Stimulated activated CD4-positive, alpha-beta T cell treated with anti-CD3 and anti-CD28 coated beads, Interleukin-15, amount 100 ng/mL, for 24 hours (primary cell): ENCODE measurements at places on chromosomes 16 and 17.

DNA sequence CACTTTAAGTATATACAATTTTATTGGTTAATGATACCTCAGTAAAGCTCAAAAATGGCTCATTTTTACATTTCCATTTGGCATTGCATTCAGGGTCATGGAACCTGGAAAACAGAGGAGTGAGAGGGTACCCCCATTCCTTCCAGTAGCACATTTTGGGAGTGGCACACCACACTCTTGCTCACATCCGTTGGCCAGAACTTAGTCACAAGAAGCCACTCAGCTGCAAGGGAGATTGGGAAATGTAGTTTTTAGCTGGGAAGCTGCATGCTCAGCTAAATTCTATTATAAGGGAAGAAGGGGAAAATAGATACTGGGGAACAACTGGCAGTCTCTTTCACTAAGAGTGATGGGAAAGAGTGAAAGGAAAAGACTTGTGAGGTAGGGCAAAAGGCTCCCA lies 102.5 kb upstream of the TMEM97 start:
- DNase-seq, result peak; percentile 18

- no peak for DNase-seq
Measured at GRCh38 chr17:40910441-40910841, 25.4 kb upstream of the KRT20 start.

DNA sequence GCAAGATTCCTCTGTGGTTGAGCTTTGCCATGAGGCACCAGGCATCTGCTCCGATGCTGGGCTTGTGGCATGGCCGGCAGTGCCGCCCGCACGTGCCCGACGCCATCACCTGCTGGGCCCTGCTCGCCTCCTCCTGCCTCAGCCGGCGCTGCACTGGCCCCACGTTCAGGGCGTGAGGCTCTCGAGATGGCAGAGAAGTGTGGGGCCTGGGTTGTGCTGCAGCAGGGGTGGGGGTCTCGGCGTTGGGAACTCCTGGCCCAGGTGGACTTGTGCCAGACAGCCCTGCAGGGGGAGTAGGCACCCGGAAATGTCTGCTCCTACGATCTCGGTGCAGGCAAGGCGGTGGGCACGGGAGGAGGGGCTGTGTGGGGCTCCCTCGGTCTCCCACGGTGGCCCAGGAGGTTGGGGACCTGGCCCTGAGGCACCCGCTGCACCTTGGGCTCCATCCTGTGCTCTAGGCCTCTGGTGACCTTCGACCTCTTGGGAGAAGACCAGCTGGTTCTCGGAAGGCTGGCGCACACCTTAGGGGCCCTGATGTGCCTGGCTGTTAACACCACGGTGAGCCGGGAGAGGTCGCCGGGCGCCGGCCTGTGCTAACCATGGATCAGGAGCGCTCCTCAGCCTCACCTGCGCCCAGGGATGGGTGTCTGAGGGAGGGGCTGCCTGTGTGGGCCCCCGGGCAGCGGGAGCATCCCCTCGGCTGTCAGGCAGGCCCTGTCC lies 13.5 kb downstream of the TELO2 start:
- DNase-seq, result no peak

DNA sequence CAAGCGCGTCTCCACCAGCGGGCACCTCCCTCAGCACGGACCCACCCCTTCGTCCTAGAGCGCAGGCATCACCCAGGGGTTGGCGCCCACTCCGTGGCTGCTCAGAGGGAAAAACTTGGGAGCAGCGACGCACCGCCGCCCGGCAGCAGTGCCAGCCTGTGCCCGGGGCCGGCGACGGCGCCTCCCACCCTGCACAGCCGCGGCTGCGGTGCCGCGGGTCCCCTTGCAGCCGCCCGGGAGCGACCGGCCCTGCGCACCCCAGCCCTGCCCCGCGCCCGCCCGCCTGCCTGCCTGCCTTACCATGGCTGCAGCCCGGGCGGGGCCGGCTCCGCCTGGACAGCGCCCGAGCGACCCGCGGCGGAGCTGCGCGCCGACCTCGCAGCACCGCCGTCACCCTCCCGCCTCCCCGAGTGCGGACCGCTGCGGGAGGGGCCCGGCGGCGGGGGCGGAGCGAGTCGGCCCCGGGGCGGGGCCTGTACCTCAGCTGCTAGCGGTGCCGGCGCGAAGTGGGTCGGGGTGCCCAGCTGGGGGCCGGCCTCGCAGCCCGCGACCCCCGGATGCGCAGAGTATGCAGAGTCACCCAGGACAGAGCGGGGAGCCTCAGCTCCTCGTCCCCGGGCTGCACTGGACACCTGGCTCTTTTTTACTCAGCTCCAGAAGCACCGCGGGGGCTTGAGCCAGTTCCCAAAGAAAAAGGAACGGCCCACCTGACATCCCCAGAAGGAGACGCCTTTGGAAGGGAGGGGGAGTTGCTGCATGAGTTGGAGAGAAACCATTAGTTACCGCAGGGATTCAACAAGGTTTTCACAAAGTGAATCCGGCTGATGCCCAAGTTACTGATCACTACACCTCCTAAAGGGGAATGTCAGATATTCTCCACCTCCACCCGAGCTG lies 17.5 kb upstream of the MTMR4 start:
- DNase-seq, result peak; percentile 72

DNA sequence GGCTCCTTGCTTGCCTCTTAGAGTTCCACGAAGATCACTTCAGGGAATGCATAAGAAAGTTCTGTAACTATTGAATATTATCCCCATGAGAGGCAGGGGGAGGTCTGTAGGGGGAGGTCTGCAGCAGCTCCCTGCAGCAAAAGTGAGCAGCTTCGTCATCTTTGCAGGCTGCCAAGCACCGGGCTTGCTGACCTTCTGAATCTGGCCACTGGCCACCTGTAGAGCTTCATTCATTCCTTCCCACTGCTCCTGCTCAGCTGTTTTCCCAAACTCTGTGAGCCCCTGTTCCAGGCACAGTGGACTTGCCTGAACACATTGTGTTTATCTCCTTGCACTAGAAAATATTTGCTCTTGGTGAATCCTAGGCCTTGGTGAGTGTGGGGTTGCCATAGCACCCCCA lies 443.3 kb downstream of the HAPSTR1 start:
- DNase-seq, result no peak

GRCh38 chr16:1650131-1650530 lies 27.9 kb upstream of the JPT2 start:
- DNase-seq, result no peak

- DNase-seq, result no peak
Measured at GRCh38 chr16:85221771-85222154, 109.5 kb upstream of the CIBAR2 start.

DNA sequence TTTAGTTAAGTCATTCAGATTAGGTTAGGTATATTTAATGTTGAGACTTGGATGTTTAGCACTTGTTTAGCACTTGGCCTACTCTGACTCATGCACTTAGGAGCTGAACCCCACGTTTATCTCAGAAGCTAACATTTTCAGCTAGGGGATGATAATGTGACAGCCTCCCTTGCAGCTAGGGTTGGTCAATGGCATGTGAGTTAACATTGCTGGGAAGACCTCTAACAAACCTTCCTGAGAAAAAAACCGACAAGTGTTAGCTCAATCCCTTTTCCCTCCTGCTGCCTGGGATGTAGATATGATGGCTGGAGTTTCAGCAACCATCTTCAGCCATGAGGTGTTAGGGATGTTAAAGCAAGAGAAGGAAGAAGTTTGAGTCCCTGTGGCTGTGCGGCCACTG lies 185.0 kb upstream of the FOXF1 start:
- DNase-seq, result no peak

- no peak for DNase-seq
Measured at GRCh38 chr17:5757314-5757907, 173.1 kb upstream of the NLRP1 start.

DNA sequence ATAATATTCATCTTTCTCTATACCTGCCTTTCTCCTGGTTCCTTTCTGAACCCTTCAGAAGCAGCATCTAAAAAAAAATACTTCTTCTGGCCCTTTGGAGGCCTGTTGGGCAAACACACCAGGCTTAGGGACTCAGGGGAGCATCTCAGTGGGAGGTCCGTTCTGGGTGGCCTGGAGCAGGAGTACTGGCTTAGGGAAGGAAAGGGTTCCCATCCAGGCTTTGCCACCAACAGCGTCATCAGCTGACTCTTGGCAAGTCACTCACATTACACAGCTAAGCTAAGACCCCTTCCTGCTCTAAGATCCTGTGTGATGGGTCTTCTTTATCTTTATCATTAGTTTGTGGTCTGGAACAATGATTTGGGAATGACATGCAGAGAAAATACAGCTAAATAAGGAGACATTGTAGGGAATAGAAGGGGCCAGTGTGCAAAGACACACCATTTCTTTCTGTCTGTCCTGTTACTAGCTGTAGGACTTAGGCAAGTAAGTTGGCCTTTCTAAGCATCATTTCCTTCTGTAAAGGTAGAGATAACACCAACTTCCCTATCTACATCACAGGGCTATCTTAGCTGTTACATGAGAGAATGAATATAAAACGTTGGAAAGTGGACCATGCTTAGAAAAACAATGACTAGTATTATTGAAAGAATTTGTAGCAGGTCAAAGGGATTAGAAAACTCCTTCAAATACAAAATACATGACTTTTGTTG lies 9.9 kb downstream of the PCTP start:
- DNase-seq, result no peak

GRCh38 chr17:37123386-37123785 lies 174.6 kb downstream of the AATF start:
- DNase-seq, result no peak

DNA sequence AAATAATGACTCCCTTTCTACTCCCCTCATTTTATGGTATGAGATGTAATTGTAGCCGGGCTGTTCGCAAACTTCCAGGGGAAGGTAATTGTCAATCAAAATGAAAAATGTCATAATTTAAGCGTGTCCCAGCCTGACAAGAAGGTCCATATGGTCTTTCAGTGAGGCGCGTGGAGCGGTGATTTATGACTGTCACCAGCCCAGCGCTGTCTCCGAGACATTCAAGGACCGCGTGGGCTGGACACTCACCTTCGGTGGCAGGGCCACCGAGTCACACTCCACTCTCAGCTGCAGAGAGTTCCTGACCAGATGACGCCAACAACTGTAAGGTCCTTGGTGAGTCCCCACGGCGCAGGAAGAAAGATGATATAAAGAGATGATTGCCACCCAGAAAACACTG lies 157.7 kb upstream of the TNRC6C start:
- no peak for DNase-seq

DNA sequence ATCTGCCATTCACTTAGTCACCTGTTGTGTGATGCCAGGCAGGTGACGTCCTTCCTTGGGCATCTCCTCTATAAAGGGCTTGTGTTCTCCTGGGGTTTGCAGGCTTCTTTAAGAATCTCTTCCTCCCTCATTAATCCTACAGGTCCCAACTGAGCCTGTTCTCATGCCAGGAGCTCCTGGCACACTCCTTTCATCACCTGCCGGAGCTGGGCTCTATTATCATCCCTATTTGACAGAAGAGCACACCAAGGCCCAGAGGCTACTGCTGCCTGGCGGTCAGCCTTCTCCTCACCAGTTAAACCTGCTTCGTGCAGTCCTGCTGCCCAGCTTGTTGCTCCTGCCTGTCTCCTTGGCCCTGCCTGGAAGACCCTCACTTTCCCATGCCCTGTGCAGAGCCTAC lies 51.2 kb downstream of the RAI1 start:
- no peak for DNase-seq

- no peak for DNase-seq
Measured at GRCh38 chr16:85064186-85064585, 36.6 kb downstream of the KIAA0513 start.

DNA sequence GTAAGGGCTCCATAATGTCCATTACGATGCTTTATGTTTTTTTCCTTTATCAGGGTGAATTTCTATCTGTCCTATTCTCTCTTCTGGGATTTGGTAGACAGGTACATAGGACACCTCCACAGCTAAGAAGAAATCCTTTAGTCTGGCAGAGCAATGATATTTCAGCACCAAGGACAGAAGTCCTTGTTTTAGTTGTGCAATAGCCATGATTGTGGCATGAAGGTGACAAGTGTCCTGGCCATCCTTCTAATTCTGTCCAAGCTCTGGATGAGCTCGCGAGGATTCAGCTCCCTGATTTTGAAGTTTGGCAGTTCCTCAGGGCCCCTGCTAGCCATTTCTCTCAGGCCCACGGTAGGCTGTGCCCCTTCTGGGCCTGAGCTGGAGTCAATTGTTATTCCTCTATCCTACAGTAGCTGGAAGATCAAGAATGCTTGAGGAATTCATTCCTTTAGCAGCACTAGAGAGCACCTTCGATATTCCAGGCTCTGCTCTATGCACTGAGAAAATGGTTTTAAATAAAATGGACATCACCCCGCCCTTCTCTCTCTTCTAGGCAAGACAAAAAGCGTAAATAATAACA lies 320.8 kb downstream of the XYLT1 start:
- DNase-seq, result no peak

- DNase-seq, result no peak
Measured at GRCh38 chr17:66915204-66915611, 49.3 kb upstream of the CACNG4 start.

DNA sequence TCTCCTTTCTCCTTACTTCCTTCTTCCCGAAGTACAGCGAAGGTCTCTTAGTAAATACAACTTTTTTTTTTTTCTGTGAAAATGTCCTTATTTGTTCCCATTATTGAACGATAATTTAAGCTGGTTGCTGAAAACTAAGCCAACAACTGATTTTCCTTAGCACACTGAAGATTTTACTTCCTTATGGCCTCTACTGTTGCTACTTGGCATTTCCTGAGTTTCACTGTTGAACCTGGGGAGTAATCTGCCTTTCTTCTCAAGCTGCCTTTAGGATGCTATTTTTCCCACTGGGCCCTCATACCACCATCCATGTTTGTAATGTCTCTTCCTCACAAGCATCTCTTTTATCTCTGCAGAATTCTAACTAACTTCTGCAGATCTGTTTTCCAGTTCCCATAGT lies 26.1 kb downstream of the UBE2O start:
- no peak for DNase-seq

GRCh38 chr17:27459433-27459832 lies 3.2 kb downstream of the KSR1 start:
- DNase-seq, result no peak

DNA sequence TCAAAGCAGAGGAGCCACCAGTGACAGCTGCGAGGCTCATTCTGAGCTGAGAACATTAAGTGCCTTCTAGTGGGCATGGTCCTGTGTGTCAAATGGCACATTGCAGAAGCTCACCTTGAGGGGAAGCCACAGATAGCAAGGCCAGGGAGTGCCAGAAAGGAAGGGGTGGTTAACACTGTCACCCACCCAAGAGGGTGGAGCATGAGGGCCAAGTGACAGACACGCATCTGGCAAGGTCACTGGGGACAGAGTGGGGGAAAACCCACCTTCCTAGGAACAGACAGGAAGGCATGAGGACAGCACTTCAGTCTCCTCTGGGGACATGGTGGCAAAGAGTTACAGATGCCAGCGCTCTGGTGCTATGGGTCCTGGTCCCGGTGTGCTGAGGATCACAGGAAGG lies 22.1 kb downstream of the NUBP1 start:
- no peak for DNase-seq

GRCh38 chr17:37551788-37552187 lies 57.4 kb downstream of the SYNRG start:
- no peak for DNase-seq

GRCh38 chr17:66441101-66441661 lies 138.8 kb downstream of the PRKCA start:
- DNase-seq, result no peak

DNA sequence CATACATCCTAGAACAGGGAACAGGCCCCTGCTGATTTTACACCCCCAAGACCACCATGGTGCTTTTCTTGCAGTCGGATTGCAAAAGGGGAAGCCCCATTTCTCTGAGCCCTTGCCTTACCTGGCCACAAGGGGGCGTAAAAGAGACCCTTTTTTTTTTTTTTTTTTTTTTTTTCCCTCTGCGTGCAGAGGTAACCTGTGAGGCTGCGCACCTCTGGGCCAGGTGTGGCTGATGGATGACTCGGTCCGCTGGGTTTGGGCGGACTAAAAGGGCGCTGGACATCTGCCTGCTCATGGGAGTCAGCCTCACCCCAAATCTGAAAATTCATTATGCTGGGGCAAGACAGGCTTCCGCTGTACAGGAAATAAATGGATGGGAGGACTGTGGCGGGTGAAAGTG lies 281.0 kb downstream of the CBLN1 start:
- DNase-seq, result no peak

- peak; percentile 43 for DNase-seq
Measured at GRCh38 chr17:42179911-42180410, 981 bp downstream of the KCNH4 start.
